Kidney tubule cell (primary cell): ENCODE measurements at places on chromosomes 3 and 15.
A peak's percentile ranks its signal among the peaks of the same experiment; 100 is the strongest.

- DNase-seq, result no peak
These were observed 127.9 kb downstream of the DMXL2 start for GRCh38 chr15:51494411-51495314.

GRCh38 chr3:124396339-124396950, 333.8 kb upstream of the UMPS start:
- DNase-seq, result no peak

DNA sequence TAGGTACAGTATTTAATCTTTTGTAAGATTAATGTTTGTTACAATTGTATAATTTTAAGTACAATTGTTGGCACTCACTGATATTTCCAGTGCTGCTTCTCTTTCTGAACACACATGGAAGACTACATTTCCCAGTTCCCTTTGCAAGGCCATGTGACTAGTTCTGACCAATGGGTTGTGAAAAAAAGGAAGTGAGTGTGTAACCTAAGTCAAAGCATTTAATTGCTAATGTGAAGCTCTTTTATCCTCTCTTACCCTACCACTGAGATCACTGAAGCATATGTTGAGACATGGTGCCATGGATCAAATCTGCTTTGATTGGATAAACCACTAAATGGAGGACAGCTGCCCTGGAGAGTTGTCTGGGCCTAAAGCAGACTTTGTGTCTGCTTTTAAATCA, 83.9 kb upstream of the PLXND1 start:
- DNase-seq, result peak; percentile 52

DNA sequence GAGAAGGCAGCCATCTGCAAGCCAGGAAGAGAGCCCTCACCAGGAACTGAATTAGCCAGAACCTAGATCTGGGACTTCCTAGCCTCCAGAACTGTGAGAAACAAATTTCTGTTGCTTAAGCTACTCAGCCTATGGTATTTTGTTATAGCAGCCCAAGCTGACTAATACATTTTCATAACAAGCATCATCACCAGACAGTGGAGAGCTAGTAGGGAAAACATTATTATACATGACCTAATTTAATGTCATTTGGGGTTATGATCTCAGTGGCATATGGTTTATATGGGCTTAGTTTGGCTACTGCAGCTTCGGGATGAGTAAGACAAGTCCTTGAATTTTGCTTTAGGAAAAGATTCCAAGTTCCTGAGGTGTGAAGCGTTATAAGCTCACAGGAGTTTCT, 35.6 kb downstream of the LNP1 start:
- DNase-seq, result no peak

- DNase-seq, result no peak
These were observed 49.5 kb downstream of the ARHGAP31 start for GRCh38 chr3:119343719-119344118.
